ENCODE measurements at places on chromosomes 7 and 10. TPM values are rescaled to one million over a fixed set of nuclear protein-coding genes. Genes with fewer than 3 reads are reported as not detected.

ACHE gene
- total RNA-seq, result not detected

RPS24 gene
- 2,206 TPM for total RNA-seq

GSTO1 gene
- 214 TPM for total RNA-seq

CPN1 gene
- not detected for total RNA-seq

ZNF3 gene
- 23.6 TPM for total RNA-seq

ZNF479 gene
- not detected for total RNA-seq

CDC14C gene
- 0.07 TPM for total RNA-seq

MMD2 gene
- not detected for total RNA-seq

FFAR4 gene
- total RNA-seq, result not detected

GHRHR gene
- total RNA-seq, result not detected

All from M059J (cell line).